ENCODE measurements at places on chromosomes 1 and 21.

DNA sequence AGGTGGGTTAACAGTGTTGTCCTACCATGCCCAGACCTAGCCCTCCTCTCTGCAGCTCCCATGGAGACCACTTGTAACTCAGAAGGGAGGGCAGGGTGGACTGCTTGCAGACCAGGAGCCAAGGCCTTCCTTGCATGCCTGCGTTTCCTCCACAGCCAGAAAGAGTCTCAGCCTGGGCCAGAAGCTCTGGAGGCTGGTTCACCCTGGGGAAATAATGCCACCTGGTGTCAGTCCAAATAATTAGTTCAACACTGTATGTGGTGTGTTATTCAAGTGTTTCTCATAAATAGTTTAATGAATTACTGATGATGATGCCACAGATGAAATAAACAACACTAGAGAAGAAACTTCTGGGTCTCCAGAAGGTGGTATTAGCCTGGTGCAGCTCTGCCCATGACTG lies 16.9 kb upstream of the VANGL1 start:
- DNase-seq = no peak

DNA sequence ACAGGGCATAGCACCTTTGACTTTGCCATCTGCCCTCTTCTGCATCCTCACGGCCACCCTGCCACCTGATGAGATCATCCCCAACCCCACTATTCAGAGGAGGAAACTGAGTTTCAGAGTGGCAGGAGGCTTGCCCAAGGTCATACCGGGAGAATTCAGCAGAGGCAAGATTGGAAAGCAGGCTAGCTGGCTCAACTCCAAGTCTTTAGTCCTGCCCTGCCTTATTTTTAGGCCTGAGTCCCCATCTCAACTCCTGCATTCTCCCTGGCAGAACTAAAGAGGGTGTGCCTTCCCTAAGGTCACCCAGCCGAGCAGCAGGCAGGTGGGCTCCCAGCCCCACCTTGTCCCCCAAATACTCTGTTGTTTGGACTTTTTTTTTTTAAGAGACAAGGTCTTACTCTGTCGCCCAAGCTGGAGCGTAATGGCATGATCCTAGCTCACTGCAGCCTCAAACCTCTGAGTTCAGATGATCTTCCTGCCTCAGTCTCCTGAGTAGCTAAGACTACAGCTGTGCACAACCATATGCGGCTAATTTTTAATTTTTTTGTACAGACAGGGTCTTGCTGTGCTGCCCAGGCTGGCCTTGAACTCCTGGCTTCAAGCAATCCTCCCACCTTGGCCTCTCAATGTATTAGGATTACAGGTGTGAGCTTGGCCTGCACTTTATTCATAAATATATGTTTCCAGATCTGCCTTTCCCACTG lies 13.8 kb upstream of the FGR start:
- DNase-seq = peak; percentile 50

- no peak for DNase-seq
These were observed 3.6 kb downstream of the KRTAP21-3 start for GRCh38 chr21:30714946-30715345.

DNA sequence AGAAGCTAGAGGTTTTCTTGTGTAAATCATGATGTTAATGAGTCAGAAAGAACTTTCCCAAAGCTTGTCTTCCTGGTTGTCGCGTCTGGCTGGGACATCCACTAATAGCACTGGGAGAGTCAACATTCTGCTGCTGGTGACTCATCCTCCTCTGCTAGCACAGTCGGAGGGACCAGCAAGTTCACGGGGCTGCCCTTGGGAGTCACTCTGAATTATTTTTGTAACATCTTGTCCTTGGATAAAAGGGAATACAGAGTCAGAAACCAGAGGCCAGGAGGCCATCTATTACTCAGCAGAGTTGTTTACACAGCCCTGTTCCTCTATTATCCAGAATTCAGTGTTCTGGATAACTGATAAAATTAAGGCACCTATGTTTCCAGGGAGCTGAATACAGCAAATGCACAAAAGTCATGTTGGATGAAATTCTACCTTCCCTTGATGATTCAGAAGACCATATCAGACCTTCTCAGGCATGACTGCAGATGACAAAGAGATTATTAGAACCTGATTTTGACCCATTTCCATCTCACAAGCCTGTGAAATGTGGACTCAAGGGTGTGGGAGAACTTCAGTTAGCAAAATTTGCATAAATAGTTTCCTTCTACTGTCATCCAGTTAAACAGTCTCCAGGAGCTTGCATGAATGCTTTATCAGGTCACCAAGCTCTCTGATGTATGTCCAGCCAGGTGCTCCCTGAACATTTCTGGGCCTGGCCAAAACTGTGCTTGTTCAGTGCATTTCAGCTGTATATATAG lies 68.1 kb downstream of the JAK1 start:
- DNase-seq = peak; percentile 89

- DNase-seq = no peak
These were observed 23.6 kb upstream of the PIGC start for GRCh38 chr1:172467446-172467845.

- peak; percentile 2 for DNase-seq
These were observed 1655.4 kb downstream of the BRINP3 start for GRCh38 chr1:188822248-188822647.

DNA sequence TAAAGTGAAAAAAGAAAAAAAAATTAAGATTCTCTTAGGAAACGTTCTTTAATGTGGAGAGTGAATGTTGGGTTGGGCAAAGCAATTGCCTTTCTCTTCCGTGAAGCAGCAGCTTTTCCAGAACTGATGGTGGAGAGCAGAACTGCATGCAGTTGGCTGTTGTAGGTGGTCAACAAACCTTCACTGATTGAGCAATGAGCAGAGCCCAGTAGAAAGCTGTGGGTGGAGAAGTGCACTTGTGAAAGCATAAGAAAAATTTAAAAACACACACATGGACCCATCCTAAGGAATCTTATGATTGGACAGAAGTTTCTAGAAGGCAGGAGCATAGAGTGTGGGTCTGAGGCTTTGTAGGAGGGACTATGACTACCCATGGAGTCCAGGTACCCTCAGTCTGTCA lies 4.5 kb downstream of the PRELP start:
- DNase-seq = peak; percentile 80

GRCh38 chr21:31221043-31221442 lies 123.0 kb downstream of the TIAM1 start:
- DNase-seq = no peak

GRCh38 chr1:89631816-89632656 lies 884 bp upstream of the LRRC8C start:
- DNase-seq = no peak

- DNase-seq = no peak
These were observed 7.3 kb upstream of the SERINC2 start for GRCh38 chr1:31405578-31406245.

GRCh38 chr1:230212405-230212936 lies 145.4 kb downstream of the GALNT2 start:
- no peak for DNase-seq

DNA sequence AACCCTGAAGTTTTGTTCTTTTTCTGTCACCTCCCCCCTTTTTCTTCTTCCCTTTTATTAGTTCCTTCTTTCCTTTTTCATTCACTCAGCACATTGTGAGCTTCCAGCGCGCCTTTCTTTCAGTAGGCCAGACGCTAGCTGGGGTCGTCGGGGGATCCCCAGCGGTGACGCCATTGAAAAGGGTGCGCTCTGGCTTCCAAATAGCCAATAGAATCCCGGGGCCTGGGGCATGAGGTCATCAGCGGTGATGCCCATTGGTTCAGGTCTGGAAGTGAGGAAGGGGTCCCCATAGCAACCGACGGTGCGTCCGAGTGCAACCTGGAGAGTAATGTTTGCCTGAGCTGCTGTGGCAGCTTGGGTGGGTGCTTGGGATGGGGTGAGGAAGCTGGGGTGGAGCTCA lies 6.9 kb upstream of the EFNA3 start:
- no peak for DNase-seq

GRCh38 chr21:44749116-44749758 lies 37.9 kb upstream of the TSPEAR start:
- DNase-seq = no peak

DNA sequence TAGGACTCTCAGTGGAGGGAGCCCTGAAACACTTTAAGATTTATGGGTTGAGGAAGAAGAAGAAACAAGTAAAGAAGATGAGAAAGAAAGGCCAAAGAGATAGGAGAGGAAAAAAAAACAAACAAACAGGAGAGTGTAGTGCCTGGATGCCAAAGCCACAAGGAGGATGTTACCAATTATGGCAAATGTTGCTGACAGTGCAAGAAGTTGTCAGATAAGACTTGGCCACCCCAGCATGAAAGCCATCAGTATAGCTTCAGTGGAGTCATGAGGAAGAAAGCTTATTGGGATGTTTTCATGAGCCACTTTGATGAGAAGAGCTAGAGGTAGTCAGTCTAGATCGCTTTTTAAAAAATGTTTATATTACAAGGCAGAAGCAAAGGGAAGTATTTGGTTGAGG lies 380.2 kb upstream of the ADGRL4 start:
- DNase-seq = no peak

- no peak for DNase-seq
These were observed 126.9 kb upstream of the ATP1A1 start for GRCh38 chr1:116246174-116246573.

DNA sequence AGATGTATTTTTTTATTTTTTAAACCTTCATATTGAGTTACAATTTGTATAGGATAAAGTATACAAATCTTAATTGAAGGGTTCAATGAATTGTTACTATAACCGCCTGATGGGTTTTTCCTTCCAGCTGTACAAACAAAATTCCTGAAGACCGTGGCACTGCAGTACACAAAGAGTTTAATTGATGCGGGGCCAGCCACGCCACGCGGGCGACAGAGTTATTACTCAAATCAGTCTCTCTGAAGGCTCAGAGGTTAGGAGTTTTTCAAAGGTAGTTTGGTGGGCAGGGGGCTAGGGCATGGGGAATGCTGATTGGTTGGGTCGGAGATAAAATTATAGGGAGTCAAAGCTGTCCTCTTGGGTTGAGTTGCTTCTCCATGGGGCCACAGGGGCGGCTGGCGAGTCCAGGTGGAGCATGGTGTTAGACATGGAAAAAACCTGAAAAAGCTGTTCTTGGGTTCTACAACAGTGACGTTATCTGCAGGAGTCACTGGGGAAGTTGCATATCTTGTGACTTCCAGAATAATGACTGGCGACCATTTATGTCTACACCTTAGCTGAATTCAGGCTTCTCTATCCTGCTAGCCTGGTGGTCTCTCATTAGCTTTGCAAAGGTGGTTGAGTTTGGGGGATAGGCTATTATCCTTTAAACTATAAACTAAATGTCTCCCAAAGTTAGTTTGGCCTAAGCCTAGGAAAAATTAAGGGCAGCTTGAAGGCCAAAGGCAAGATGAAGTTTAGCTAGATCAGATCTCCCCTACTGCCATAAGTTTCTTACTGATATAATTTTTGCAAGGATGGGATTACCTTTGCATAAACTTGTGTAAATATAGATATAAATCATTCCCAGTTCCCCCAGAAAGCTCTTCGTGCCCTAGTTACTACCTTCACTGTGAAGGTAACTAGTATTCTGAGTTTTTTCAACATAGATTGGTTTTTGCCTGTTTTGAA lies 13.0 kb upstream of the TMEM9 start:
- no peak for DNase-seq

GRCh38 chr1:158646465-158646864 lies 40.0 kb downstream of the SPTA1 start:
- no peak for DNase-seq

DNA sequence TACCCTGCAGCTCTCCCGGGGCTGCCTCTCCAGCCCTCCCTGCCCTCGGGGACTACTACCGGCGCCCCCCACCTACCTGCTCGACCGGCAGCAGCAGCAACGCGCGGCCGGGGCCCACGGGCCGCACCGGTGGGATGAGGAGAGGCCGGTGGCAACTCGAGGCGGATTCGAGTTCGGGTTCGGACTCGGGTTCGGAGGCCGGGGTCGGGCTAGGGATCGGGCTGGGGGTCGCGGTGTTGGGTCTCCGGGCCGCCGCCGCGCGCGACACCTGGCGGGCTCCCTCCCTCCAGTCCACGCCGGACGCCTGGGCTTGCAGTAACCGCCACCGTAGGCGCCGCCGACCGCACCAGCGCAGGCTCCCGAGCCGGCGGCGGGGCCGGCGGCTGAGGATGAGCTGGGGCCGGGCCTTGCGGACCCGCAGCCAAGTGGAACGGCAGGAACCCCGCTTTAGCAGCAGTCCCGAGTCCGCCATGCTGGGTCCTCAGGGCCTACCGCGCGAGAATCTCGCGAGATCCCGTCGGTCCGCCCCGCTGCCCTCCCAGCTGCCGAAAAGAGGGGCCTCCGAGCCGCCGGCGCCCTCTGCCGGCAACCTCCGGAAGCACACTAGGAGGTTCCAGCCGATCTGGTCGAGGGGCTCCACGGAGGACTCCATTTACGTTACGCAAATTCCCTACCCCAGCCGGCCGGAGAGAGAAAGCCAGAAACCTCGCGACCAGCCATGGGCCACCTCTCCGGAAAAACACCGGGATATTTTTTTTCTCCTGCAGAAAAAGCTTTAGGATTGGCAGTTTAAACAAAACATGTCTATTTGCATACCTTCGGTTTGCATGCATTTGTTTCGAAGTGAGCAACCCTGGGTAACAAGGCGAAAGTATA lies at the start of gene NOL9:
TSS of gene NOL9 (minus strand) at position 483 of the 876 bp plus-strand sequence. CDS start at position 472, 11 bp downstream.
- DNase-seq = peak; percentile 93
